ENCODE measurements at places on chromosomes 2 and 18.

- no peak for DNase-seq
Observed at GRCh38 chr2:51014759-51015158, 17.2 kb downstream of the NRXN1 start.

DNA sequence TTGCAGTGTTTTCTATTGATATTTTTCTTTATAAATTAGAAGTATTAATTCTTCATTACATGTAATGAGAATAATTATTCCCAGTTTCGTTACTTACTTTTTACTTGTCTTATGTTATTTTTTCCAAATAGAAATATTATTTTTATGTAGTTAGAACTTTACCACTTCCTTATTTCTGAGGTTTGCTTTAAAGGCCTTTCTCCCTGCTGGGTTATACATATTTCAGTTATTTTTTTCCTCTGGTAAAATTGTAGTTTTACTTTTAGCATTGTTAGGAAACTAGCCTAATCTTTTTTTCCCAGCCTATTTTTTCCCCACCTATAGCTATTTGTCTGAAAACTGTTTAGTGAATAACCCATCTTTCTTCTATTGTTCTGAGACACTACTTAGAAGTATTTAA is 17.1 kb downstream of the RNF144A start:
- DNase-seq = peak; percentile 56

GRCh38 chr2:163808406-163808805 is 72.6 kb upstream of the FIGN start:
- no peak for DNase-seq

DNA sequence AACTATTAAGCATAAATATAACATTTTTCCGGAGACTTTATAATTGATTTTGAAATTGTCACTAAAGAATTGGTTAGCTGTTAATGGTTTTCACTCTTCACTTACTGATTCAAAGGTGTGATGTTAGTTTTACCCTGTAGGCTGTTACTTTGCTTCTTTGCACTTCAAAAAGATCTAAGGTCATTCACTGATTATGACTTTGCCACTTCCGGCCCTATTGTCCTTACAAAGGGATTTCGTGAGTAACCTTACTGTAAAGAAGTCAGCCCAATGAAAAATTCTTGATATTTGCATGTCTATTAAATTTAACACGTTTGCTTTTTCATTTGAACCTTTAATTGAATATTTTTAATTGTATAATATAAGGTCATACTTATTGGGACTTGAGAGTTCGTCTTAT is 61.4 kb downstream of the GREB1L start:
- no peak for DNase-seq

GRCh38 chr18:79518683-79519128 is 123.0 kb downstream of the NFATC1 start:
- DNase-seq = no peak

DNA sequence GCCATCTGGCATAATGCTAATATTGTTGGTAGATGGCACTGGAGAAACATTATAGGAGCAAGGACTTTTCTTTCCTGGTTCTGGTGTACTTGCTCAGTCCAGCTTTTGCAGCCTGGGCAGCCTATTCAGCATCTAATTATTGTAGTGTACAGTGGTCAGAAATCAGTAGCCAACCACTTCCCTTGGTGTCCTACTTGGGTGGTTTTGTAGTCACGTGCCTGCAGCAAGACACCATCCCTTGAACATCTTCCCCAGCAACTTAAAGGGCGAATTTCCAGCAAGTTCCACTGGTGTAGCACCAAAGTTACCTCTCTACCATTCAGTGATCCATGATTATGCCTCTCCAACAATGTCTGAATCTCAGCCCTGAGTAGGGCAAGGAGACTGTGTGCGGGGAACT is 557.6 kb downstream of the SATB2 start:
- no peak for DNase-seq

DNA sequence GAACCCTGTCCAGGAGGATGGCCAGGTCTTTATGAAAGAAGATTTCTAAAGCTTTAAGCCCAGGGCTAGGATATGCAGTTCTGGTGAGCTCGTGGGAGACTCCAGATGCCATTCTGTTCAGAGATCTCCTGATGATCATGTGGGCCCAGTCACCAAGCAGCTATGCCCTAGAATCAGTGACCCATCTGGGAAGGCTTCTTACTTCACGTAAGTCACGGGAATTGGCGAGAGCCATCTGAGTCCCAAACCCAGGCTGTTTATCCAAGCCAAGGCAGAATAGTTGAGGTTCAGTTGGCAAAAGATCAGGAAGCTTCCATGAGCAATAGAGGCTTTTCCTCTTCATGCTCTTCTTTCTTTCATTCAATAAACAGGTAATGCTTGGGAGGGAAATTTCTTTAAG is 23.9 kb downstream of the ANTXR1 start:
- DNase-seq = no peak

DNA sequence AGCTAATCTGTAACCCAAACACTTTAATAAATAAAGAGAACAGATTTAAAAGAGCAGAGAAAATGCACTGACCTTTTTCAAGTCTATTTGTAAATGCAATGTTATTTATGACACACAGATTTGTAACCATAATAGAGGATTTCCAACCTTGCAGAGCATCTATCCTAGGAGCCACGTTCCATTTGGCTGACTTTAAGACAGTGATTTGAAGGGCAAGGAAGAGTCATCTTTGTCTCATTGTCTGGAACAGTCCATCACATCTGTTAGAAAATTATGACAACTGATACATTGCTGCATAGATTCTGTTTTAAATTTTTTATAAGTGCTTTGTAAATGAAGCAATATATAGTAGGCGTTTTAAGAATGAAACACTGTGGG is 90.8 kb upstream of the L3MBTL4 start:
- no peak for DNase-seq

GRCh38 chr2:96136129-96136720 is 2.1 kb downstream of the ASTL start:
- DNase-seq = no peak

GRCh38 chr2:86331384-86331783 is 6.0 kb downstream of the REEP1 start:
- no peak for DNase-seq

GRCh38 chr2:124704071-124704925 is 679.2 kb downstream of the CNTNAP5 start:
- DNase-seq = no peak

DNA sequence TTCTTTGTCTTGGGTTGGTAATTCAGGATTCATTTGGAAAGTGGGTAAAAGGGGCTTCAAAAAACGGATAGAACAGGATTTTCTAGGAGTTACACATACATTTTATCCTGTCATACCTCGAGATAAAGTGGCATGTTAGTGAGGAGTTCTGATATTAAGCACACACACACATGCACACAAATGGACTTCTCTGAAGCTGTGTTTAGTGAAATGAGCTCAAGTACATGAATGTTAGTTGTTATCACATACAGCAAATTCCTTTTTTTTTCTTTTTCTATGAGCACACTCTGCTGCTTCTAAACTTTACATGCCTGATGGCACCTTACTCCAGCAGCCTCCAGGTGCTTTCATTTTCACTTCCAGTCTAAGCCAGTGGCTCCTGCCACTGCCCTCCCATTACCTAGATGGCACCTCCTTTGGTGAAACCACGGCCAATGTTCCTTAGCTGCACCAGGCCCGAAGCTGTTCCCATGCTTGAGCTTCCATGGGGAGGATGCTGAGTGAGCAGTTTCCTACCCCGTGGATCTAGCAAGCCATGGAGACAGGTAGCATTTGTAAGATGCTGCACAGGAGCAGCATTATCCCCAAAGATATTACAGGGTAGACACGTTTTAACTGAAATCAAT is 49.7 kb downstream of the STAT1 start:
- no peak for DNase-seq

DNA sequence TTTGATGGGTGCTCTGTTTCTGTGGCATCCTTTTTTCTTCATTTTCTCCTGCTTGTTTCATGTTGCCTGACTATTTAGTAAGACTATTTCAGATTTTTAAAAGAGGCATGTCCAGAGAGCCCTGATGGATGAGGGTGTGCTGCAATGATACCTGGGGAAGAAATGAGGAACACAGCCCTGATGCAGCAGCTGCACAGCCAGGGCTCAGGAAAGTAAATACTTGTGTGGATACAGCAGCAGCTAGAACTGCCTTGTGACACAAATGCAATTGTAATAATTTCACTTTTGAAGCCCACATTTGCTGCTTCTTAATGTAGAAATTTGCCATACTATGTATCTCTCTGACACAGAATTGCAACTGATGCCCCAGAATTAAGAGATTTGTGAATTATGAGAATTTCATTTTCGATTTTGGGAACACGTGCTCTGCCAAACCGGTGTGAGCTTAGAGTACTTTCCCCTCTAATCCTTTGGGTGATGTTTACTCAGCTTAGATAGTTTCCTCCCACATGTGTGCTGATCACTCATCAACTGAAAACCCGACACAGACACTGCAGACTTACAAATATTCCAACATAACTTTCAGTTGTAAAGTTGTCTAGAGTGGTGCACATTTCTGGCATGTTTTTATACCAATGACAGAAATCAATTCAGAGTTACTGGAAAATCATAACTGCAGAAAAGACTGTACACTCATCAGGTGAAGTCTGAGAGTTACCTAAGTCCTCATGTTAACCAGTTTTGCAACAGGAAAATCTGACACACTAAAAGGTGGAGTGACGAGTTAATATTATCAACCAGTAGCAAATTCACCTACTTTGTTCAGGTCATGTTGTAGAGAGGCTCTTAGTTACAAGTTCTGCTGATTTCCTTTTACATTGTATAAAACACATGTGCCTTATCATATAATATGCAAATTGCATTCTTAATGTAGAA is 383.4 kb downstream of the CBLN2 start:
- DNase-seq = no peak

DNA sequence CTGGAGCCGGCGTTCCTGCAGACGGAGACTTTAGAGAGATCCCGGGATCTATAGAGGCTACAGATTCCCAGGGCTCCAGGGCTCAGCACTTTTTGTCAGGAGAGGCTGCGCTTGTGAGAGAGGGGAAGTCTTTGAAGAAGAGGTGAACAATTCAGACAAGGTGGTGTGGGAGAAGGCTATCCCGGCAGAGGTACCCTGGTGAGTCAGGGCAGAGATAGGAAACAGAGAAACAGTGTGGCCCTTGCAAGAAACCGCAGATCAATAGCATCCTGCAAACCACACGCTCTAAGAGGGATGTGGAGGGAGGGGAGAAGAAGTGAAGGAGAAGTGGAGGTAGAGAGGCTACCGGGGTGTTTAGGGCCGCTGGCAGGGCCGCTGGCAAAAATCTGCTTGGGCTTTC is 160.5 kb upstream of the APCDD1 start:
- DNase-seq = no peak

- peak; percentile 34 for DNase-seq
Observed at GRCh38 chr2:177717831-177718618, 325.5 kb downstream of the AGPS start.

DNA sequence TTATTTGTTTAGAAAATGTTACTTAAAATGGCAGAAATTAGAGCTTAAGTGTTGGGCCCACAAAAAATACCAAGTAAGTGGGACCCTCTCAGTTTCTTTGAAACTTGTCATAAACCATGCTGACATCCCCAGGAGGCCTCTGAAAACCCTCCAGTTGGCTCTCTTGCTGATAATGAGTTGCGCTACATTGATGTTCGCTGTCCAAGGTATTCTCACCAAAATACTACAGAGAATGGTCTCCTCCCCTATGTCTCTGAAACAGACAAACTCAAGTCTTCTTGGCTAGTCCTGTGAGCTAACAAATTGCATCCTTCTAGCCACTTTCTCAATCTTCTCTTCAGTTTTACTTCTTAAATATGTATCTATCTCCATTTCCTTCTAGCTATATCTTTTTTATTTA is 669.4 kb downstream of the IRS1 start:
- DNase-seq = peak; percentile 19

GRCh38 chr2:34836361-34836760 is 1237.3 kb upstream of the FAM98A start:
- no peak for DNase-seq

- no peak for DNase-seq
Observed at GRCh38 chr2:134039912-134040581, 213.8 kb upstream of the MGAT5 start.

- DNase-seq = peak; percentile 69
Observed at GRCh38 chr2:196149948-196150347, 21.4 kb downstream of the STK17B start.

GRCh38 chr2:11305958-11306357 is 38.5 kb downstream of the ROCK2 start:
- no peak for DNase-seq

DNA sequence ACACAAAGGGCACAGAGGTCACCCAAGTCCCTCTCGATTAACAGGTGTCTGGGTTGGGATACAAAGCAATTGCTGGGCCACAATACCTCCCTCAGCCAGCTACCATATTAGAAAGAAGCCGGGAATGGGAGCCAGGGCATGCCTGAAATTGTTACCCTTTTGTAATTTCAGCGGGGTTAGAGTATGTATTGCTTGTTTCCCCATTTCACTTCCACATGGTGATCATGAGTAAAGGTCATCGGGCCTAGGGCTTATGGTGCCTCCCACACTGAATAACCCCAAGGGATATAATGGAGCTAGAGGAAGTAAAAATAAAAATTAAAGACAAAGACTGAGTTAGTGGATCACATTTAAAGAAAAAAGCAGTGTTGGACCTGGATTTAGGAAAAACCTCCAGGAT is 437.2 kb upstream of the KLHL29 start:
- no peak for DNase-seq

DNA sequence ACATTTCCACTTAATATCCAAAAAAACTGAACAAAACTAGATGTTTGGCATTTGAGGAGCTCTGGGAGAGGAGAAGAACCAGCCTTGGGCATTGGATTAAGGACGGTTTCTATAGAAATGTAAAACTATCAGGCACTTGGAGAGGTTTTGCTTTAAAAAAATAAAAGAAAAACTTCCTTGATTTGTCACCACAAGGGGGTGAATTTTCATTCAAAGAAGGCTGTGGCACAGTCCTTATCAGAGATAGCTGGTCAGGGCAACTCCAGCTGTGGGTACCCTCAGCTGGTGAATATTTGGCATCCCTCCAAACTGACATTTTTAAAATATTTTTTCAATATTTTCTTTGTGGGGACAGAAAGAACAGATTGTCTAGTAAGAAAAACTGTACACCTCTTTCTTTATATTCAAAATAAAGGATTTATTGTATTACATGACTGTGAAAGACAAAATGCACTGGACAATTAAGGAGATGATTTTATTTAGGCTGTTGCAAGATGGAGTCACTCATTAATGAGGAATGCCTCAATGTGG is 46.1 kb upstream of the TBC1D8 start:
- peak; percentile 2 for DNase-seq

DNA sequence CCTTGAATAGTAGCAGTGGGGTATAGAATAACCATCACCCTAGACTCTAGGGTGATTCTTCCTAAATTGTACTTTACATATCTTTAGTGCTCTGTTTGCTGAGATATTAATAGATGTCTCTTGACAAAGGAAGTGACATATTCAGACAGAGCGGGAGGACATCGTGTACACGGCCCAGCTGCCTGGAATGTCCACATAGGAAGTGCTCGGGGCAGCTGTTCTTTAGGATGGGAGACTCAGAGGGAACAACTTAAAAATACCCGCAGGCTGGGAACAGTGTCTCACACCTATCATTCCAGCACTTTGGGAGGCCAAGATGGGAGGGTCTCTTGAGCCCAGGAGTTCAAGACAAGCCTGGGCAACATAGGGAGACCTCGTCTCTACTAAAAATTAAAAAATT is 206.1 kb downstream of the FAM210A start:
- no peak for DNase-seq

- peak; percentile 74 for DNase-seq
Observed at GRCh38 chr2:124027182-124027581, 2.1 kb downstream of the CNTNAP5 start.

- DNase-seq = peak; percentile 82
Observed at GRCh38 chr2:3777966-3778365, 74.6 kb downstream of the DCDC2C start.

- DNase-seq = no peak
Observed at GRCh38 chr2:172560721-172561120, 4.8 kb downstream of the PDK1 start.

- DNase-seq = no peak
Observed at GRCh38 chr2:209556354-209556961, 132.6 kb downstream of the MAP2 start.
